ENCODE measurements at places on chromosomes 12 and 14.

DNA sequence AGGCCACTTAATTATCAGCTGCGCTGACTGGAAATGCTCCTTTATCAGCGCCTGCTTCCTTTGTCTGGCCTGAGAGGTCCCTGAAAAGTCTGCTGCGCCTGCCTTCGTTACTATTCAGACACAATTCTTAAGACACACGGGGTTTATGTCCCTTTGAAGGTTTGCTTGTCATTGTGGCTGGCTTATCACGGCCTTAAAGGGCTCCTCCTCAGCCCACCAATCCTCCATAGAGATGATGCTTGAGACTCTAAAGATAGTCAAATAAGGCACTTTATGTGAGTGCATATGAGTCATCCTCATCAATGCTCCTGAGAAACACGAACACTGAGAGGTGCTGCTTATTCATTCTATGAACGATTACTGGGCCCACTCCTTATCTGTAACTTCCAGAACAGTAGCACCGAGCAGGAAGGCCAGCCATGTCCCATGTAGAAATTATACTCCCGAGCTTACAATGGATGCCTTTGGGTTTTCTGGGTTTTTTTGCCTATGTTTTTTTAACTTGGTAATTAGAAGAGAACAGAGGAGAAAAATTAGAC is 1268.2 kb upstream of the TMEM132C start:
- no peak for DNase-seq

DNA sequence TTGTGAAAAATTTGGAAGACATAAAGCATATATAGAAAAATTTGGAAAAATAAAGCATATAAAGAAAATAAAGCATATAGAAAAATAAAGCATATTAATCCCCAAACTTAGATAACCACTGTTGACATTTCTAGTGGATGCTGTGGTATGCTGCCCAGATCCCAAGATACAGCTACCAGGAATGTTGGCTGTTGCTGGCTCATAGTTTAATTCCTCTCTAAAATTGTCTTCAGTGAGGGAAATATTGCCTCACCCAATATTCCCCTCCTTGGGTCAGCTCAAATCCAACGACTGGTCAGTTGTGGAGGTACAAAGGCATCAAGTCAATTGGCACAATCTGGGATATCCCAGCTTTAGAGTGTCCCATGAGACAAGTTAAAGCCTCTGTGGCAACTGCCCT is 10.1 kb upstream of the KICS2 start:
- no peak for DNase-seq

DNA sequence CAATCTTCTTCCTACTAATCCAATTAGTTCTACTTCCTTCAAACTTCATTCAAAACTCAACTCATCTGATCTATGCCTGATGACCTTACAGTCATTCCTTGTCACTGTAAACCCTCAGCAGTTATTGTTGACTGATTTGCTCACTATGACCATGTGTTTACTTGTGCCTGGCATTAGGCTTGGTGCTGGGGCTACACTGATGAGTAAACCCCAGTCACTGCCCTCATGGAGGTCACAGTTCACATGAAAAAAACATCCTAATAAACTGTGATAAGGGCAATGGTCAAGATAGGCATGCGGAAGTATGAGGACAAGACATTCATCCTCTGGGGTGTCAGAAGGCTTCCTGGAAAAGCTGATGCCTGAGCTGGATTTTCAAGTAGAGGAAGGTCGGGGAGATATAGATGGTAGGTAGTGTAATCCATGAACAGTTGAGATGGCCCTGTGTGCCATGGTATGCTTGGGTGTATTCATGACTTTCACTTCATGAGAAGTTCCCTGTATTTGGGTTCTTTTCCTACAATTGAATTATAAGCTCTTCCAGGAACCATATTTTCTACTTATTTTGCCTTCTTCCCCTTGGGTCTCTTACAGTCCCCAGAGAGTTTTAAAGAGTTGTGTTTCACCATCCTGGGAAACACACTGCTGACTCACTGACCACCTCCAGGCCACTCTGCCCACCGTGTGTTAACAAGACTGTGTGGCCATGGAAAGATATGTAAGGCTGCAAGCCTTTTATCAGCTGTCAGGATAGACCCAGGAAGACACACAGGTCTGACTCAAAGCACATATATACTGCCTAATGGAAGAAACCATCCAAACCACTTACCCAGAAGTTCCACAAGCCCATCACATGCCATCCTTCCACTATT is 38.7 kb upstream of the DUSP6 start:
- no peak for DNase-seq

- no peak for DNase-seq
These were observed 71.1 kb downstream of the PPP1R36 start for GRCh38 chr14:64620910-64621309.

GRCh38 chr14:57869617-57870016 is 3.7 kb upstream of the SLC35F4 start:
- no peak for DNase-seq

GRCh38 chr12:24854017-24854416 is 94.9 kb downstream of the BCAT1 start:
- DNase-seq, result no peak

DNA sequence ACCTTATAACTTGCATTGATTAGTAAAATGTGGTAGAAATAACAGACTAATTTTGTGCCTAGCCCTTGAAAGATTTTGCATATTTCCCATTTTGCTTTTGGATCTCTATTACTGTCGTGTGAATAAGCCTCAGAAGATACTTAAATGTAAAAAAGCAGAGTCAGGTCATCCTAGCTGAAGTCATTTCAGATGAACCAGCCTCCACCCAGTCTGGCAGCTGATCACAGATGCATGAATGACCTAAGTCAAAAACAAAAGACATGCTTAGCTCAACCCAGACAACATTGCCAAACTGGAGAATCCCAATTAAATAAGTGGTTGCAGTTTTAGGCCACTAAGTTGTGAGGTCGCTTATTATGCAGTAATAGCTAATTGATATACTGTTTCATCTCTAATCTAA is 349.9 kb downstream of the C12orf50 start:
- no peak for DNase-seq

- no peak for DNase-seq
These were observed 770.5 kb downstream of the MED13L start for GRCh38 chr12:115506822-115507559.

DNA sequence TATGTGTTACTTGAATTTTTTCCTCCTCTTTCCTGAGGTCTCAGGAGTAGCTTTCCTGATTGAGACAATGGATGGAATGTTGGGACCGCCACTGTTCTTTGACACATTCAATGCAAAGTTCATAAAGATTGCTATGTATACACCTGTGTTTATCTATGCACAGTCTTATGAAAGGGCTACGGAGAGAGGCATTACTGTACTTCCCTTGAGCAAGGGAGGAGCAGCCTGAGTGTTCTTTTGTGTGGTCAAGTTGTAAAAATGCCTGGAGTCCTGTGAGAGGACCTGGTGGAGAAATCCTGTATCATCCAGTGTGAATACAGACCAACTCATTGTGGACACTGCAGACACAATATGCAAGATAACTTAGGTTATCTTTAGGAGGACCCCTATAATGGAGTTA is 1.2 kb downstream of the SRGAP1 start:
- DNase-seq, result no peak

GRCh38 chr12:98424726-98425401 is 90.5 kb upstream of the TMPO start:
- no peak for DNase-seq

DNA sequence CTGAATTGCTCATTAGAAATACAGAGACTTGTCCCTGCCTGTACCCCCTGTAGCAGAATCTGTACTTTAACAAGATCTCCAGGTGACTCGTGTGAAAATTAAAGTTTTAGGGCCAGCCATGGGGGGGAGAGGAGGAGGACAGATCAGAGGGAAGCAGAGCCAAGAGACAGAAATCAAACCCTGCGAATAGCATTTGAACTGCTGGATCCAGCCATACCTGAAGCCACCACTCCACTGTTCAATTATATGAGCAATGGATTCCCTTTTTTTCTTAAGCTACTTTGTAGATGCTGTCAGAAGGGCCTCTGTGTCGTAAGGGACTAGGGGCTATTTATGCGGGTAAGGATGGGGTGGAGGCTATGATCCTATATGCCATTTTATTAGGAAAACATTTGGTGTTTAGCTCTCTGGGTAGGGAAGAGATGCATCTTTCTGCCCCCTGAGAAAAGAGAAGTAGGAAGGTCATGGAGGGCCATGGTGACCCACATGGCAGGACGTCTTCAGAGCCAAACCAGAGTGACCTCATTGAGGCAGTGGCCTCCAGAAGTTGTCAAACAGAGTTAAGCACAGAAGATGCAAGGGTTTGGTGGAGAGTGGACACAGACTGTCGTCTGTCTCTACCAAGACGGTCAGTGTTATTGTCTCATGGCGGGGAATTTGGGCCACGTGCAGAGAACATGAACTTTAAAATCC is 203.9 kb downstream of the PHETA1 start:
- no peak for DNase-seq

GRCh38 chr12:124222368-124223245 is 72.3 kb upstream of the RFLNA start:
- DNase-seq, result no peak

GRCh38 chr14:68075382-68076029 is 255.9 kb downstream of the RAD51B start:
- no peak for DNase-seq

GRCh38 chr14:44897845-44898151 is 63.9 kb downstream of the KLHL28 start:
- DNase-seq, result no peak

DNA sequence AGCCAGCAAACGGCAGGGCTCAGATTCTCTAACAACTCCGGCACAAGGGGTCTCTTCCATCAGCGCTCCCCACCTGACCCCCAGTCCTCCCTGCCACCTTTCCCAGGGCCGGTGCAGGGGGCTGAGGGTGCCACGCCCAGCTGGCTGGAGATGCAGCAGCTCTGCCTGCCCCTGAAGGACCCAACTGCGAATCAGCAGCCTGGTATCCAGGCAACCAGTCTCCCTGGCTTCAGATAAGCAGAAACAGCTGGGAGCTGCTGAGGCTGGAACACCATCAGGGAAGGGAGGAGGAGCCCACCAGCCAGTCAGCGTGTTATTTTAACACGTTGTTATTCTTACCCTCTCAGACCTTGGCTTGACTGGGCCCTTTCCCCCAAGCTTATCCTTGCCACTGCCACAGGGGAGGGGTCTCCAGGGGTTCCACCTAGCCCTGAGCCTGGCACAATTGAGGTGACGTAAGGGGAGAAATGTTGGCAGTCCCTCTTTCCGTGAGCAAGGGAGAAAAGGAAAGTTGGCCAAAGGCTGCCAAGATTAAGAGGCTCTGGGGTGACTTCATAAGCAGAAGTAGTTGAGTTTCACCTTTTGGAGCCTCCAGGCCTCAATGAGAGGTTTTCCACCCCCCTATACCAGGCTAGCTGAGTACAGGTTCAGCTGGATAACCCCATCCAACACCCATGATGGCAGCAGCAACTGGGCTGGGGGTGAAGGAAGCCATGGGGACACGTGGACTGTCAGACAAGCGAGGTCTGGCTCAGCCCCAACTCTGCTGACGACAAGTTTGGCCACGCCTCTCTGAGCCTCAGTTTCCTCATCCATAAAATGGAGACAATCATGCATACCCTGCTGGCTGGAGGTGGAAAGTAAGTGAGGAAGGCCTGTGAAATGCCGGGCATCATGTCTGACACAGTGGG is 91.1 kb downstream of the IRF2BPL start:
- no peak for DNase-seq

DNA sequence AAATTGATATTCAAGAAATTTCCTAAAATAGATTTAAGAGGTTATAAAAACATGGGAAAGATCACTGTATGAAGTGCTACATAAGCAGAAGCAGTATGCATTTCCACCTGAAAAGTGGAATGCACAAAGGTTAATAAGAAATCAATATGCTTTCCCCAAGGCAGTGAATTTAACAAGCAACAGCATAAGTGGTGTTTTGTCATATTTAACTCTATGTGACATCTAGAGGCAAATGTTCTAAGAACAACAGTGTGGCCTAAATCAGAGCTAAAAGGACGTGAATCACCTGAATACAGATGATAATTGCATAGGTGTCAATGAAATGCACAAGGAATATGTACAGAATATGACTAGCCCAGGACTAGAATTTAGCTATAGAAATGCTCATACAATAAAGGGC is 49.5 kb downstream of the SLC2A13 start:
- DNase-seq, result no peak

GRCh38 chr14:60266021-60266937 is 17.3 kb downstream of the PPM1A start:
- no peak for DNase-seq

DNA sequence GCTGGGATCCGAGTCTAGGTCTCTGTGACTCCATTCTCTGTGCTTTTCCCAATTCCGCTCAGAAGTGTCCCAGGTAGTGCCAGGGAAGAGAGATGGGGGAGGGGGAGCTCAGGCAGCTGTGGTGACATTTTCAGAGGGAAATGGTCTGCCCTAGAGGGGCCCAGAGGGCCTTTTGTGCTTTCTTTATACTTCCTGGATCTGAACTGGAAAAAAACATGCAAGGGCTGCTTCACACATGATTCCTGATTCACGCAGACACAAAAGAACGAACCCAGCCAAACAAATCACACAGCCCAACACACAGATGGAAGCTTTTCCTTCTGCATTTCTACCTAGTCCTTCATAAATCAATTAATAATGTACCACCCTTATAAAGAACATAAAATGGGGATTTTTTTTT is 26.5 kb downstream of the GPR68 start:
- DNase-seq, result no peak

DNA sequence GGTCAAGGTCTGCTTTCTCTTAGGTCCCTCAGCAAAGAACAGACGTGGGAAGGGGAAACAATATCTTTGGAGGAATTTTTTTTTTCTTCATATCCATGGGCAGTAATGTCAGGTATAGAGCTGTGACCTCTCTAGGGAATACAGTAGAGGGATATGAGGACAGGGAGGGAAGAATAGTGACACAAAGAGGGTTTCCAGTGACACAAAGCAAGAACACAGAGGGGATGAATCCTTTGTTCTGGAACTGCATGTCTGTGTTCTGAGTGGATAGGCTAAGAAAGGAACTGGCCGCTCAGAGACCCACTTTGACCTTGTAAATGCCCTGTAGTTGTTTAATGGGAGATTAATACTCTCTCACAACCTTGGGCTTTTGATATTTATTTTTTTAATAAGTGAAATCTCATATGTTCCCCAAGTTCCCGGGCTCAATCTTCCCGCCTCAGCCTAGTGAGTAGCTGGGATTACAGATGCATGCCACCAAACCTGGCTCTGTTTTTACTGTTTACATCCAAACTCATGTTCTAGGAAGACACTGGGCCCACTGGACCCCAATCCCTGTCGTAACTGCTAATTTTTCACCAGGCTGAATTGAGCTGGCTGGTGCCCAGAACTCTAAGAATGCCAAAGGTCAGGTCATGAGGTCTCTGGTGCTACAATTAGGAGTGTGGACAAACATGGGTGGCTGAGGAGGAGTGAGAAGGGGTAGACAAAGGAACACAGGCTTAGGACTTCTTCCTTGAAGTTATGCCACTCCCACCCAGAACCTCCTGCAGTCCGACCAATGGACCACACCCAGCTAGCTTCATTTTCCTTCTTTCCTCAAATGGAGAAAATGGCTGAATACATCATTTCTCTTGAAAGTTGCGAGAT is 9.1 kb upstream of the PLEKHH1 start:
- no peak for DNase-seq

GRCh38 chr14:90924621-90925340 is 108.6 kb upstream of the TTC7B start:
- DNase-seq, result no peak

GRCh38 chr14:29216268-29217232 is 450.0 kb downstream of the FOXG1 start:
- no peak for DNase-seq

- DNase-seq, result no peak
These were observed 142.7 kb downstream of the TBX5 start for GRCh38 chr12:114263056-114263805.

GRCh38 chr12:121957861-121958515 is 39.6 kb downstream of the CFAP251 start:
- no peak for DNase-seq
